Activated CD4-positive, CD25-positive, alpha-beta regulatory T cell treated with anti-CD3 and anti-CD28 coated beads, Interleukin-2, amount 50 U/mL, for 72 hours (primary cell): ENCODE measurements at places on chromosomes 16 and 17.

- no peak for DNase-seq
Observed at GRCh38 chr16:59249011-59249410, 514.9 kb upstream of the GOT2 start.

- no peak for DNase-seq
Observed at GRCh38 chr16:84332975-84333684, 35.2 kb upstream of the ATP2C2 start.

DNA sequence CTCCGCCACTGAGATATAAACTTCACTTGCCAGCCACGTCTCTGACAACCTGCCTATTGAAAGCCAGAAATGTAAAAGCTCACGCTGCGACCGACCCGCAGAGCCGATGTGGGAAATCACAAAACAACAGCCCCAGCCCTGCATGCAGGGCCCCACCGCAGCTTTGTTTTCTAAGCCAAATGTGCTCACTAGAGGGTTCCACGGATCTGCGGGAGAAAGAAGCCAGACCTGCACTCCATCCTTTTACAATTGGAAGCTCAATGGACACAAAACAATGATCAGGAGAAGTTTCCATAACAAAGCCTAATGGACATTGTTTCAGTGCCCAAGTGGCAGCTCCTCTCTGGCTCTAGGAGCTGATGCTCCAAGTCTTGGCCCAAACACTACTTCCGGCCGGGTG, 33.1 kb downstream of the WIPI1 start:
- no peak for DNase-seq

GRCh38 chr16:68732042-68732680, 4.9 kb upstream of the CDH1 start:
- no peak for DNase-seq

- no peak for DNase-seq
Observed at GRCh38 chr17:4800462-4801196, 1.5 kb downstream of the C17orf114 start.

DNA sequence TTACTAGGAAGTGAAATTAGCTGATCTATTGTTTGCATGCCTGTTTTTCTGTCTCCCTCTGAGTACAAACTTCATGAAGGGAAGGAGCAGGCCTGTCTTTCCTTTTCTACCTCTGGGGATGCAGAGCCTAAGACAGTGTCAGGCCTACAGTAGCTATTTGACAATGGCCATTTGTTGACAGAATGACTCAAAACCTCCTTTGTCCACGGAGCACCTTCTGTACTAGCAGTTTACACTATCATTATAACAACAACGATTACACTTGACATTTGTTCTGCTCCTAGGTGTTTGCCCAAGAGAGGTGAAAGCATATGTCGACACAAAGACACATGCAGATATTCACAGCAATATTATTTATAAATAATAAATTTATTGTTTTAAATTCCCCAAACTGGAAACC, 132.3 kb upstream of the IRX3 start:
- DNase-seq, result no peak

- DNase-seq, result no peak
Observed at GRCh38 chr16:80893686-80894085, 89.3 kb upstream of the CDYL2 start.

DNA sequence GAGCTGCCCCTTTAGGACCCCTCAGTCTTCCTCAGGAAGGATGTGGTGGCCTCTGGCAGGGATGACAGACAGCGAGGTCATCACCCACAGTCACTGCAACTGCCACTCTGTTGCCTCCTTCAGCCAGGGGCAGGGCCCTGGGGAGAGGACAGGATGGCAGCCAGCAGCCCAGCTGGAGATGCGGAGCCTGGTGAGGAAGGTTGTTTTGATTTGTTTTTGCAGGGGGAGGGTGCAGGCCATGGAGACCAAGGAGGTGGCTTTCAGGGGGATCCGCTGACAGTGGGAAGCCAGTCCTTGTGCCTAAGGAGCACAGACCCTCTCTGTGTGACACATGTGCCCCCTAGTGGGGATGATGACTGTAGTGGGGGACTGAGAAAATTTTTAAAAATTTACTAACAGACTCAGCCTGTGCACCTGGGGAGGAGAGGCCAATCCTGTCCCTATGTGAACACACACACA, 7.4 kb downstream of the PRCD start:
- DNase-seq, result no peak

DNA sequence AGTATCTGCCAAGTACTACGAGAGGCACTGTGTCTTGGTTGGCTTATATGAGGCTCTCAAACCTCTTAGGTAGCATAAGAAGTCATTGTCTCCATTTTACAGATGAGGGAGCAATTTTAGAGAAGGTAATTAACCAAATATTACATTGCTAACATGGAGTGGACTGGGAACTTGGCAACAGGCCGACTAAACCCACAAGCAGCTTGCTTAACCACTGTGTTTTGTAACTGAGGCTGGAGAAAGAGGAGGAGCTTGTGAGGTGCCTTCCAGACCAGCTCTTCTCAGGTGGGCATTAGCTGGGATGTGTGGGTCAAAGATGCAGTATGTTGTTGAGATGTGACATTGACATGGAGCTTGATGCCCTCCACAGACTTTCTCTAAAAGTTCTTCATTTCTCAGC, 835.6 kb upstream of the RBFOX1 start:
- DNase-seq, result no peak

GRCh38 chr17:13544292-13544691, 57.4 kb downstream of the HS3ST3A1 start:
- DNase-seq, result no peak

GRCh38 chr17:14596224-14596623, 295.3 kb downstream of the HS3ST3B1 start:
- no peak for DNase-seq

GRCh38 chr16:66278111-66278531, 88.4 kb upstream of the CDH5 start:
- no peak for DNase-seq

DNA sequence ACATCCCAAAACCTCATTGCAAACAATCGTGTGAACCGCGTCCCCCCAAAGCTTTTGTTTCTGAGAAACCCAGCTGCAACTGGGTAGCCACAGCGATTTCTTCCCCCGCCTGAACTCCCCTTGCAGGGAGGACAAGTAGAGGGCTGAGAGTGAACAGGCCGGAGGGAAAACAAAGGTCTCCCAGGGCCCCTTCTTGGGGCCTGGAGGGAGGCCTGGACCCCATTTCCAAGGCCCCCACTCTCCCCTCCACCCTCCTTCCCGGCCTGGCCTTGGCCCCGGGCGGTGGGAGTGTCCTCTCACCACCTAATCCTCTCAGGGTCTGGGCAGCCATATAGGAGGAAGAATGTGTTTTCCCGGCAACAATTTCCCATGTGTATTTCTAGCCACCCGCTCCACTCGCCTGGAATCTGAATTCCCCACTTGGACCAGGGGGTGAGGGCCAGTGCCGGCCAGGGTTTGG, 2.6 kb downstream of the GLIS2 start:
- no peak for DNase-seq

DNA sequence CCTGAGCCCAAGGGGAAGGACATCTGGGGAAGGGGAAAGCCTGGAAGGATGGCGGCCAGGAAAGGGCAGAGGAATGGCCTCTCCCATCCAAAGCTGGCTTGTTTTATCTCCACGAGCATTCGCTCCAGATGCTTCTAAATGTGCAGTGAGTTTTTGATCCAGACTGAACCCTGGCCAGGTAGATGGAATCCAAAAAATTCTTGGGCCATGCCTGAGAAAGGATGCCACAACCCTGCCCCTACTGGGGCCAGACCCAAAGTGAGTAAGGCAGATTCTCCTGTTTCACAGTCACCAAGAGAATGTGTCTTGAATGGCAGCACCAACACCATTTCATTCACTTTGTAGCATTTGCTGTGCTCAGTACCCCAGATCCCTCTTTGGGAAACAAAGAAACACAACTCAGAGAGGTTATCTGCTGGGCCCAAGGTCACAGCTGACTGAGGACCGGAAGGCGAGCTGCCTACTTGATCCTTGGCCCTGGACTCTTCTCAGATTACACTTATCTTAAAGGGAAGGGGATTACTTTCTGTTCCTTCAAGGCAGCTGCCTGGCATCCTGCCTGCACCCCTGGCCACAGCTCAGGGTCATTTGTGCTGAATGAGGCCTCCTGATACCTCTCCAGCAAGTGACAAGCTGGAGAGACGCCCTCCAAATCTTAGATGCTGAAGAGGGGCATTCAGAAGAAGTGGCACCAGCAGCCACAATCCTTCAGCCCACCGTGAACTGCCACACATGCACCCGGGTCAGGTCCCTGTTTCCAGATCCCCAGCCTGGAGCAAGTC, 3.6 kb downstream of the LRRC75A start:
- DNase-seq, result no peak

GRCh38 chr17:37519251-37519985, 29.7 kb downstream of the DUSP14 start:
- no peak for DNase-seq

DNA sequence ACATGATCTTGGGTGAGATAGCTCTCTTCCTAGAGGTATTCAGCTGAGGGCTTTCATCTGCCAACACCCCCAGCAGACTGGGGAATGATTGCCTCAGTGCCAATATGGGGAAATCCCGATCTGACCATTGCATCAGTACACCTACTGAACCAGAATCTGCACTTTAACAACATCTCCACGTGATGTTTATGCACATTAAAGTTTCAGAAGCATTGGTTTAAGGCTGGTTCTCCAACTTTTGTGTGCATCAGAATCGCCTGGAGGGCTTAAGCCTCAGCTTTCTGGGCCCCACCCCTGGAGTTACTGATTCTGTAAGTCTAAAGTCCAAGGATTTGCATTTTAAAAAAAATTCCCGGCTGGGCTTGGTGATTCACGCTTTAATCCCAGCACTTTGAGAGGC, 123.6 kb upstream of the MED13 start:
- no peak for DNase-seq

DNA sequence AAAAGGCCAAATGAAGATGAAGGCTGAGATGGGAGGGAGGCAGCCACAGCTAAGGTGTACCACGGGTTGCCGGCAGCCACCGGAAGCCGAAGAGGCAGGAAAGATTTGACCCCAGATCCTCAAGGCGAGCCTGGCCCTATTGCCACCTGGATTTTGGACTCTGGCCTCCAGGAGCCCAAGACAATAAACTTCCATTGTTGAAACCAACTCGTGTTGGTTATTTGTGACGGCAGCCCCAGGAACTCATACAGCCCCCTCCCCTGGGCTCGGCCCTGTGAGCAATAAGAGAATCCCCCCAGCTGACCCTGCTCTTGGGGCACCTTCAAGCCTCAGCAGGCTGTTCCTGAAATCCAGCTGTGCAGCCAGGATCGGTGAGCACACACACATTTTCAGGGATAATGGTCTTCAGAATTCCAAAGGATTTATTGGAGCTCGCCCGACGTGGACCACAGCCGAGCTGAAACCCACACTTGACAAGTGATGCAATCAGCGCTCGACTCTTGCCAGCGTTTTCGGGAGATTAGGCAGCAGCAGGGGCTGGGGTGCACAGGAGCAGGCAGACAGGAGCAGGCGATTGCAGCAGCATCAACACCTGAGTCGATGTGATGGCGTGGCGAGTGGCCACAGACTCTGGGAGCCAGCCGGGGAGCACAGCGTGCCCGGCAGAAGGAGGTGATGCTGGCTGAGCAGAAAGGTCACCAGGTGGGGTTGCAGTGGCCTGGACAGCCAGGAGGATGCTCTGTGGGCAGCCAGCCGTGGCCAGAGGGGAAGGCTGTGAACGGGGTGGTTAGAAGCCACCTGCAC, 22.4 kb upstream of the CBX4 start:
- DNase-seq, result no peak

- DNase-seq, result no peak
Observed at GRCh38 chr17:10013365-10014112, 108.5 kb upstream of the RCVRN start.

- no peak for DNase-seq
Observed at GRCh38 chr17:978103-979093, 1.2 kb downstream of the NXN start.

- no peak for DNase-seq
Observed at GRCh38 chr17:64551461-64551860, 44.7 kb downstream of the CEP95 start.

DNA sequence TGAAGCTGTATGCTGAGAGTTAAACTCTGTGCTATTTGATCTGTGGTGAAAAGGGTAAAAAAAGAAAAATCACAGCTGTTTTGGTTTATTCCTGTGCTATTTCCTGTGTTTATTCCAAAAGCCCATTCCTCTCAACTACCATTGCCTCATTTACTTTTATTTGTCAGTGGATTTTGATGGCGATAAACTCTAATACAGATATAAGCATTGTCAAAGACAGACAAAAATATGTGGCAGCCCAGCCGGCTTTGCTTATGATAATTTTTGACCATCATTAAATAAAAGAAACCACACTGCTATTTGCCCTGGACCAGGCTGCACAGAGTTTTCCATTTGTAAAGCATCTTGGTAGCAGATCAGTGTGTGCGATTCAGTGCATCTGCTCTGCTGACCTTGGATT, 473.6 kb upstream of the ASIC2 start:
- DNase-seq, result no peak

DNA sequence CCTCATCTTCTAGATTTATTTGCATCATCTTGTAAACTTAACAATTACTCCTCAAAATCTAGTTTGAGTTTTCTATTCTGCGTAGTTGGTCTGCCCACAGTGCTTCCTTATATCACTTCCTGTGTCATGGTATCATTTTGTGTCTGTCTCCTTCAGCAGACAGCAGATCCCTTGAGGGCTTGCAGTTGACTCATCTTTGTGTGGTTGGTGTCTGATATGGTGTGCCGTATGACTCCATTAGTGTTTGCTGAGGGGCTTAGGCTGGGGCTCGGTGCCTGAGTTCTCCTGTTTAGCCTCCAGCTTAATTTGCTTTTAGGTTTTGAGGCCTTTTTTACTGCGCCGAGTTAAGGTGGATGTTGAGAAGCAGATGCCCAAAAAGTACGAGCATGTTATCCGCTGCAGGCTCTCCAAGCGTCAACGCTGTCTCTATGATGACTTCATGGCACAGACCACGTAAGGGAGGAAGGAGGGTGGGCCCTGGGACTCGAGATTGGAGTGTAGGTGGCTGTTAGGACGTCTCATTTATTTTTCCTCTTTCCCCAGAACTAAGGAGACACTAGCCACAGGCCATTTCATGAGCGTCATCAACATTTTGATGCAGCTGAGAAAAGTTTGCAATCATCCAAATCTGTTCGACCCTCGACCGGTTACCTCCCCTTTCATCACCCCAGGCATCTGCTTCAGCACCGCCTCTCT, 16.9 kb downstream of the SRCAP start:
- no peak for DNase-seq

DNA sequence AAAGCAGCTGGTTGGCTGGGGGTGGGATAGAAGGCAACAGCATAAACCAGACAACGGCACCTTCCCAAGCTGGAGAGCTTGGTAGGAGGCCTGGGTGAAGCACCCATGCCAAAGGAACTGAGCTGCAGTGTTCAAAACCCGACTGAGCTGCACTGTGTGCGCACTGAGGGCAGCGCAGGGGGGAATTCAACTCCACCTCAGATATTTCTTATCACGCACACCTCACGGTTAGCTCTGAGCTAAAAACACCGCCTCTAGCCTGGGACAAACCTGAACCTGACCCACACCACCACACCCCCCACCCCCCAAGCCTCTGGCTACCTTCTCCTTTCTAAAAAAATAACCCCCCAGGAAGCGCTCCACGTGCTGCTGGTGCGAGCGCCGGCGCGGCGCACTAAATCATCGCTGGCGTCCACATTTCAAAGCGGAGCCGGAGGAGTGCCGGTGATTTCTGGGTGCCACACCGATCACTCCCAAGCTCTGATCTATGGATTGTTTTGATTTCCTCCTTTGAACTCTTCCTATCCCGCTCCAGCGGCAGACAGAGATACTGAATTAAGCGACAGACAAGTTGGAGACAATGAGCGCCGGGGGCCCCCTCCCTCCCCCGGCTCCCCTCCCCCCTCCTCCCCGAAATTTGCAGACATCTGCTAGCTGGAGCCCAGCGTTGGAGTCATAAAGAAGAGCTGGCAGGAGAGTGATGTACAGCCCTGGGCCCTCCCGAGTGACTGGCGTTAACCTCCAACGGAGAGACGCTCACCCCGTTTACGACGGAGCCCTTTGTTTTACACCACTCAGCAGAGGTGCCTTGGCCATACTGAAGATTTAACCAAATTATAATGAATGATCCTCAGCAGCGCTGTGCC, 85.0 kb downstream of the NOG start:
- DNase-seq, result no peak
